Left ventricle myocardium inferior (tissue), 1 donor: ENCODE measurements at places on chromosomes 1 and 21. TPM values are rescaled to one million over a fixed set of nuclear protein-coding genes. Genes with fewer than 3 reads are reported as not detected.

DNA sequence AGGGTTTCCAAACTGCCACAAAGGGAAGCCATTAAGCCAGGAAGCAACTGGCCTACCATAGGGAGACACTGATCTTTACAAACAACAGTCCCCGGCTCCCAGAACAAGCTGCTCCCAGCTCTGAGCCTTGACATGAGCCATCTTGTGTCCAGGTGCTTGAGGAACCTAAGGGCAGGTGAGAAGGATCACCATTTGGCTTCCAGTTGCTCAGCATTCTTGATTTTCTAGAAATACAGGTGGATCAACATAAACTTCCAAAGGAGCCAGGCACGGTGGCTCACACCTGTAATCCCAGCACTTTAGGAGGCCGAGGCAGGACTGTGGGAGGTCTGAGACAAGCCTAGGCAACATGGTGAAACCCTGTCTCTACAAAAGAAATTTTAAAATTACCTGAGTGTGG lies 21.6 kb downstream of the ZBTB17 start:
- no peak for DNase-seq

DNA sequence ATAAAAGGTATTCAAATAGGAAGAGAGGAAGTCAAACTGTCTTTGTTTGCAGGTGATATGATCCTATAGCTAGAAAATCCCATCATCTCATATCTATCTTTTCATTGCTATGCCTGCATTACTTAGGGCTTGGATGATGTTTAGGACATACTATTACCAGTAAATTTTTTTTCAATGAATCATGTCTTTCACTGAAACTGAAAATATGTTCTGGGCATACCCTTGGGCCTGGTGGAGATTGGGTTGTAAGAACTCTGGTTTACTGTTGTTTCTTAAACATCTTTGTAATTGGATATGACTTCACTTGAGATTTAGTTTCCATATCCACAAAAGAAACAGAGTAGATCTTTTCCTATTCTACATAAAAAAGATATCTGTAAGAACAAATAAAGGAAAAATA lies 502.2 kb upstream of the PRMT6 start:
- DNase-seq: no peak

CHI3L1 gene
- not detected for total RNA-seq

DNA sequence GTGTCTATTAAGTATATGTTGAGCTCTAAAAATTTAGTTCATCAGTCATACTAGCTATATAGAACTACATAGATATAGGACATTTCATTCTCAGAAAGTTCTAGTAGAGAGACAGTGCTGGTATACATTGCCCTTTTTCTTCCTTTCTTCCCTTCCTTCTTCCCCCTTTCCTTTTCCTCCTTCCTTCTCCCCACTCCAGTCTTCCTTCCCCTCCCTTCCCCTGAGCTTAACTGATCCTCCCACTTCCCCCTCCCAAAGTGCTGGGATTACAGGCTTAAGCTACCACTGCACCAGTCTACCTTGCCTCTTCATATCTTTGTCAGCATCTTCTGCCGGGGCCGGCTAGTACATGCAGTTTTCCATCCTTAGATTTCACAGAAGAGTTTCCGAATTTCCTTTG lies 12.1 kb downstream of the THRAP3 start:
- no peak for DNase-seq

TARDBP gene
- 95.5 TPM for total RNA-seq

DNA sequence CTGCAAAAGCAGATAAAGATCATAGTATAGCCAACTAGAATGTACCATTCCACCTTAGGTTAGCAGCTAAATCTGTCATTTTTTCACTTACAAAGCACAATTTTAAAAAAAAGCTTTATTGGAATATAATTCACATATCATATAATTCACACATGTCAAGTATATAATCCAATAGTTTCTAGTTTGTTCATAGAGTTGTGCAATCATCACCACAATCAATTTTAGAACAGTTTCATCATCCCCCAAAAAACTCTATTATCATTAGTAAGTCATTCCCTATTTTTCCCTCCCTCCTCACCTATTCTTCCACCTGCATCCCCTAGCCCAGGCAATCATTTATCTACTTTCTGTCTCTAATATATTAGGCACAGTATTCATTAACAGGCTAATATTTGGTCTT lies 32.0 kb upstream of the INSL5 start:
- DNase-seq: no peak

GRCh38 chr1:184588701-184589100 lies 166.0 kb downstream of the EDEM3 start:
- DNase-seq: no peak

- DNase-seq: no peak
These were observed 6.3 kb downstream of the BTG2 start for GRCh38 chr1:203311368-203312301.

- peak; percentile 30 for DNase-seq
These were observed 50.9 kb upstream of the TRABD2B start for GRCh38 chr1:48048064-48048463.

GRCh38 chr1:244437086-244437468 lies 14.6 kb downstream of the ADSS2 start:
- DNase-seq: no peak

PTPRU gene
- total RNA-seq: 15.3 TPM

- DNase-seq: no peak
These were observed 9.7 kb downstream of the CLCNKA start for GRCh38 chr1:16031551-16031950.

DNA sequence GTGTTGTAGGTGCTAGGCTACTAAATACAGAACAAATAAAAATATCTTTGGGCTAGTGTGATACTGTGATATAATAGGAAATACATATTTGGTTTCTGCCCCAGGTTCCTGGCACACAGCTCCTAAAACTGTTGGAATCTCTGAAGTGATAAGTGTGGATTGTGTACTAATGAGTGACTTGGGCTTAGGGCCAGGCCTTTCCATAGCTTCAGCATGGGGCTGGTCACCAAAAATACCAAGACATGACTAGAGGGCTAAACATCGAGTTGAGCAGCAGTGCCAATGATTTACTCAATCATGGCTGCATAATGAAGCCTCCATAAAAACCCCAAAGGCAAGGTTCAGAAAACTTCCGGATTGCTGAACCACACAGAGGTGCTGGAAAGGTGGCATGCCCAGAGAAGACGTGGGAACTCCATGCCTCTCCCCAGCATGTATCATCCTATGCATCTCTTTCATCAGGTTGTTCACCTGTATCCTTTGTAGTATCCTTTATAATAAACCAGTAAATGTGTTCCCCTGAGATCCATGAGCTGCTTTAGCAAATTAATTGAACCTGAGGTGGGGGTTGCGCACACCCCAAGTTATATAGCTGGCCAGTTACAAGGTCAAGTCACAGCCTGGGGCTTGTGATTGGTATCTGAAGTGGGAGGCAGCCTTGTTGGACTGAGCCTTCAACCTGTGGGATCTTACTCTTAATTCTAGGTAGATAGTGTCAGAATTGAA lies 51.6 kb downstream of the ZMYM4 start:
- peak; percentile 51 for DNase-seq

RAP1GAP gene
- 6.2 TPM for total RNA-seq

DNA sequence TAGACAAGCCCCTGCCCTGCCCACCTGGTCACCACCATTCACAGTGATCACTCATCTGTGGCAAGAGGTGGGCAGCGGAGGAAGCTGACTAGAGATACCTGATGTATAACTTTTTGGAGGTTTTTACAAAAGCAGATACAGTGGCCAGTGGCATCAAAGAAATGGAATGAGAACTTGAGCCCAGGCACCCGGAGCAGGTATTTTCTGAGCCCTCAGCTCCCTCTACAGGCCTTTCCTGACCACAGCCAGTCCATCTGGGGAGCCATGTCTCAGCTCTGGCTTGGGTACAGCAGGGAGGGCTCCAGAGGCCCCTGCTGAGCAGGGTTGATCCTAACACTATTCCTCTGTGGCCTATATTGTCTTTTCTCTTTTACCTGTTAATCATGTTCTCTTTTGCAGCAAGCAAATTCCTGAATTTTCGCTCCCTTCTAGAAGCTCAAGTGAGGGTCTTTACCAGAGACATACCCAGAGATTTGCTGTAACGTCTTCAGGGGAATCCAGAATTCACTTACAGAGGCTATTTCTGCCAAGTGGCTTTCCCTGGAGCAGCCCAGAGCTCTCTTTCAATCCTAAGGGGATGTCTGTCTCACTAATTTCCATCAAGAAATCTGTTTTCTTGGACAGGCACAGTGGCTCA lies 27.3 kb downstream of the GPR157 start:
- DNase-seq: no peak

FAM151A gene
- 0.80 TPM for total RNA-seq

KRTAP19-8 gene
- total RNA-seq: not detected

DNA sequence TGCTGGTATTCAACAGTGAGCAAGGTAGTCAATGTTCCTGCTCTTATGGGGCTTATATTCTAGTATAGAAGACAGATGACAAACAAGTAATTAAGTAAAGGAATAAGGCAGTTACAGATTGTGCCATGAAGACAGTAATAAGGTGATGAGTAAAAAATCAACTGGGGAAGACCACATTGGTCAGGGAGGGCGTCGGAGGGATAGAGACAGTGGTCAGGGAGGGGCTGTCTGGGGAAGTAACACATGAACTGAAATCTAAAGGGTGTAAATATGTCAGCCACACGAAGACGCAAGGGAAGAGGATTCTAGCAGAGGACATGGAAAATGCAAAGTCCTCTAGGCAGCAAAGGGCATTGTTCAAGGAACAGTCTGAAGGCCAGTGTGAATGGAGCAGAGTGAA lies 10.1 kb downstream of the IL12RB2 start:
- DNase-seq: no peak
